ENCODE measurements at places on chromosomes 6 and 20.

- DNase-seq: no peak
Measured at GRCh38 chr20:51696304-51697071, 71.7 kb downstream of the ATP9A start.

GRCh38 chr6:146878168-146878951 is 279.6 kb downstream of the ADGB start:
- DNase-seq: no peak

- no peak for DNase-seq
Measured at GRCh38 chr20:33166533-33167113, 1.3 kb upstream of the BPIFA2 start.

DNA sequence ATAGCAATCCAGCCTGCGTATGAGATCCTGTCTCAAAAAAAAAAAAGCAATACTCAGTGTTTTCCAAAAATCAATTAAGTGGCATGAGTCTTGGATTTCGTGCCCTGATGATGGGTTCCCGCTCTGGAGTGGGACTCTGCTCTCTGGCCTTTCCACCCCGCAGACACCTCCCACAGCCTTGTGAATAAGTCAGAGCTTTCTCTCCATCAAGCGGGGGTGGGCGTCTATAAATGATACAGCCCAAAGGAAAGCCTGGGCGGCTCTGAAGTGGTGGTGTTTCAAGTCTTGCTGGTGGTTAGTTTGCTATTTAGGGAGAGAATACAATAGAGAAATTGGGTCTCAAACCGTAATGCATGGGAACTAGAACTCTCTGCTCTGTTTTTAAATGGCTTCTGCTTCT is 52.5 kb upstream of the TAGAP start:
- DNase-seq: no peak

DNA sequence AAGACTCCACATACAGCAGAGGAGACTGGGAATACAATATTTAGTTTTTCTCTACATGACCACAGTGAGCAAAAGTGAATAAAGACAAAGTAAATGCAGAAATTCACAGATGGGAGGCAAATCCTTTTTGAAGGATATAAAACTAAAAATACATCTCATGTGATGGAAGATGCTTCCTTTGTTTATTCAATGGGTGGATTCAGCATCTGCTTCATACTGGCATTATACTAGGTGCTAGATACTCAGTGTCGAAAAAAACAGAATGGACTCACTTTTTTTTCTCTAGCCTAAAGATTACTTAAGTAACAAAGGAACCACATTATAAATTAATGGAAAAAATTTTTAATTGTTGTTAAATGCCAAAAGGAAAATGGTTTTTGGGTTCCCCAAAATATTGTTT is 216.2 kb downstream of the TRDN start:
- no peak for DNase-seq

GRCh38 chr20:31708736-31709534 is 13.7 kb downstream of the BCL2L1 start:
- DNase-seq: peak; percentile 89

Data from NCI-H526 treated with DMSO at 0.1 percent for 48 hours (cell line).